ACHN (cell line): ENCODE measurements at places on chromosomes 1 and 21.

- DNase-seq = no peak
These were observed 120.6 kb downstream of the NAV1 start for GRCh38 chr1:201659572-201659971.

GRCh38 chr1:156647351-156647750, 5.4 kb downstream of the BCAN start:
- DNase-seq = no peak

- DNase-seq = no peak
These were observed 4.3 kb downstream of the MGST3 start for GRCh38 chr1:165635329-165635728.

GRCh38 chr1:93016171-93016570, 54.9 kb upstream of the DIPK1A start:
- DNase-seq = no peak

- DNase-seq = peak; percentile 93
These were observed 47.0 kb downstream of the AHDC1 start for GRCh38 chr1:27556781-27557595.

- no peak for DNase-seq
These were observed 10.0 kb downstream of the PROX1 start for GRCh38 chr1:213997772-213998107.

GRCh38 chr1:203168256-203168786, 7.3 kb downstream of the MYBPH start:
- no peak for DNase-seq

- no peak for DNase-seq
These were observed 2.4 kb downstream of the IGSF21 start for GRCh38 chr1:18109756-18110597.

GRCh38 chr21:16239659-16240265, 510.0 kb downstream of the USP25 start:
- no peak for DNase-seq

- DNase-seq = no peak
These were observed 91.9 kb downstream of the URB2 start for GRCh38 chr1:229717786-229718576.

DNA sequence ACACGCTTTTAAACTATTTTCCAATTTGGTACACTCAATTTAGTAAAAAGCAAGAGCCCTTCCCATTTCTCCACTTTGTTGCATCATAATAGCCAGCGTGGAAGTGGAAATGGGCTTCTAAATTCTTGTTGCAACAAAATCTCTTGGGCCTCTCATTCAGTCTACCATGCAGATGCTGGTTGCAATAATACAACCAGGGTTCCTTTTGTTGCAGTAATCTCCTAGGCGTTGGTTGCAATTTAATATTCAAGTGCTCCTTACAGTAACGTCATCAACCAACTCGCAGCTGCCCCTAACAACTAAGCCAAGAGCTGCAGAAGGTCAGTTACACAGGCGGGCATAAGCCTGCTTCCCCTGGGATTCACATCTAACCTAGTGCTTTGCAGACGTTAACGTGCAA, 2.7 kb upstream of the HDGF start:
- no peak for DNase-seq

DNA sequence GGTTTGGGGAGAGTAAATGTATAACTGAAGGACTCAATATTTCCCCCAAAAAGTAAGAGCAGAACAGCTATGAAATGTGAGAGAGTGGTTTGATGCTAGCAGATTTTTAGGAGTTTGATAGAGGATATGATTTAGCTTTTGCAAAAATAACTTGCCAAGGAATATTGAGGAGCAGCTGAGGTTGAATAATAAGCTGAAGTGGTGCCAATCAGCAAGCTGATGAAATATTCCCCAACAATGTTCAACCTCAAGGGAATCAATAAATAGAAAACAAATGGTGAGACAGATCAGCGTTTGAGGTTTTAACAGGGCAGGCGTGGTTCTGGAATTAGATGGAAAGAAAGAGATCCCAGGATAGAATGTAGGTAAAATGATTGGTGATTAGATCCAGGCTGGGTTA, 413.4 kb upstream of the ADAMTS5 start:
- no peak for DNase-seq

- no peak for DNase-seq
These were observed 81.8 kb downstream of the PEX14 start for GRCh38 chr1:10556430-10557005.
